Caki2 (cell line): ENCODE measurements at places on chromosomes 7 and 10. TPM values are rescaled to one million over a fixed set of nuclear protein-coding genes. Genes with fewer than 3 reads are reported as not detected.
A peak's percentile ranks its signal among the peaks of the same experiment; 100 is the strongest.

The MICALL2 gene
- 8.8 and 13.5 TPM in 2 replicates for total RNA-seq

The SLC29A3 gene
- total RNA-seq = 0.41 and 3.9 TPM in 2 replicates

GRCh38 chr7:139661903-139662302 is 115.9 kb downstream of the HIPK2 start:
- DNase-seq = no peak

- no peak for DNase-seq
Observed at GRCh38 chr10:108894402-108895301, 1028.7 kb downstream of the XPNPEP1 start.

- DNase-seq = no peak
Observed at GRCh38 chr10:129919358-129919757, 44.7 kb downstream of the EBF3 start.

DNA sequence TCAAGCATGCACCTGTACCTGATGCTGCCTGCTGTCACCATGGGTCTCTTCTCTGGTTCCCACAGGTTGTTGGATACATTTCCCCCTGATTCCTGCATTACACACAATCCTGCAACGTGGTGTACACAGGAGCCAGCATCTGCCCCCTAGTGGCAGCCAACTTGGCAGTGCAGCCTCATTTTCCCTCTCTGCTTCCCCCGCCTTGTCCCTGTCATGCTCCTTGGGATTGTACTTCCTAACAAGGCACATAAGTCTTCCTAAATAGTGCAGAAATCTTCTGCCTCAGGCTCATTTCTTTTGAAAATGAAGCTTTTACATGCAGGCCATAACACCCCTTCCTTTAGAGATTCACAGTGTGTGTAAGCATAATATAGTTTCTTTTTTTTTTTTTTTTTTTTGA is 387.5 kb downstream of the CCSER2 start:
- peak; percentile 12 for DNase-seq

- DNase-seq = no peak
Observed at GRCh38 chr10:43383204-43383971, 12.0 kb downstream of the FXYD4 start.

GRCh38 chr10:113089551-113089950 is 139.5 kb downstream of the TCF7L2 start:
- DNase-seq = no peak

DNA sequence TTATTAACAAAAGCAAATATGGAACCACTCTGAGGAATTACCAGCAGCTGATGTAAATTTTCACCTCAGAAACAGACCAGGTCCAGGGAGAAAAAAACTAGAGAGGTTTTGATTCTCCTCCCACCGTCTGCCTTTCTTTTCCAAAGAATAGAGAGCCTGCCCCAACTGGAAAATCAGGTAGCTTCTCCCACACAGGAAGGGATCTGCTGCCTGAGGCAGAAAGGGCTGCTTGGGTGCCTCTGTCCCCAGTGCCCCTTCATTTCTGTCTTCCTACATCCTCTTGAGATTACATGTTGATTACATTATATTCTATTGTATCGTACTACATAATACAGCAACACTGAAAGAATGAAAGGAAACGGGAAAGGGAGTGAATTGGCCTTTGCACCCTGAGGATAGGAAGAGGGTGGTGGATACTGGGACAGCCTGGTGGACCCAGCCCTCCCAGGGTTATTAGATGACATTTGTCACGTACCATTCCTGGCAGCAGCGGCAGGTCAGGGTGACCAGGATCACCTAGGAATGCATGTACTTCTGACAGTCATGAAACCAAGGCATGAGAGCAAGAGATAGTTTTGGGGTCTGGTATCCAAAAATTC is 8.9 kb downstream of the ST8SIA6 start:
- no peak for DNase-seq

DNA sequence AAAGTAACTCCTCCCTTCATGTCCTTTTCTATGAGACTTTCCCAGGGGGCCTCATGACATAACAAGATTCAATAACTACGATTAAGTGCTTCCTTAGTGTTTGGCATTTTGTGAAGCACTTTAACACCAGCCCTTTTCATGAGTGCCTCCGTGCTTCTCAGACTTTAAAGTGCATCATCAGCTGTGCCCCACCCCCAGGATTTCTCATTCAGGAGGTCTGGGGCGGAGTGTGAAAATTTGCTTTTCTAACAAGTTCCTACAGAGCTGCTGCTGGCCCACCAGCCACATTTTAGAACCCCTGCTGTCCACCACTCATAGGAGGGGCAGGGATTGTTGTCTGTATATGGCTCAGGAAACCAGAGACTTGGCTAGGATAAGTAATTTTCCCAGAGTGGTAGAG is 445.3 kb downstream of the LRMDA start:
- no peak for DNase-seq

DNA sequence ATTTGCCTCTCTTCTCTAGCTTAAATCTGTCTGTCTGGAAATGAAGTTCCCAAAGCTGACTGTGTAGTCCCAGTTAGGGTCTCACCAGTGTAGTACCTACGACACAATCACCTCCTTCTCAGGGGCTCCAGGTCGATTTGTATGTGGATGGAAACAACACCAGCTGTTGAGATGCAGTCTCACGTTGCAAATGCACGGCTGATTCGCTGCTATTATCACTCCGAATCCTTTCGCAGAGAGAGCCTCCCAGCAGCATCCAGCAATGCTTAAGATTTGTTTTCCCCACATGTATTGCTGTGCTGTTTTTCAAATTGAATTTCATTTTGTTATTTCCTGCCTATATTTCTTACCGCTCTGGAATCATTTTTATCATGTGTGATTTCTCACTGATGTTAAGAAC is 16.3 kb downstream of the VSTM4 start:
- DNase-seq = no peak

DNA sequence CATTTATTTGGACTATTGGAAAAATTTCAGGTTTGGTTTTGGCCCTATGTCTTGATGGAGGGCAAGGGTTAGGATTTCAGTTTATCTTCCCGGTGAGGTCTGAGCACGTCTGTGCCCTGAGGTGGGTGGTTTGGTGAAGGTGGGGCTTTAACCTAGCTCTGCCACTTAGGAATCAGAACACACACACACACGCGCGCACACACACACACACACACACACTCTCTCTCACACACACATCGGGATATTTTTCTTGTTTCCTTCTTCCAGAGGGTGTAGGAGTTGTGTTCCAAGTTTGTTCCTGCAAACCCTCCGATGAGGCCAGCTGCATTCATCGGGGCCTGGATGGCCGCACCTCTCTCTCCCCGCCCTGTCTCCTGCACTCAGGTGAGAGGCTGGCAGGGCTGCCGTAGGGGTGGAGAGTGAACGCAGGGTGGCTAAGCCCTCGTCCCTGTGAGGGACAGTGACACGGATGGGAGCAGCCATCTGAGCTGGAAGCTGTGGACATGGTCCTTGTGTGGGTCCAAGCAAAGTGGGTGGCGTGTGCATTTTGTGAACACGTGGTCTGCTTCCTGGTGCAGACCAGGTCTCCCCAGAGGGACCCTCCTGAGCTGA is 34.2 kb downstream of the CHST12 start:
- DNase-seq = no peak
